ENCODE measurements at places on chromosomes 7 and 10.

DNA sequence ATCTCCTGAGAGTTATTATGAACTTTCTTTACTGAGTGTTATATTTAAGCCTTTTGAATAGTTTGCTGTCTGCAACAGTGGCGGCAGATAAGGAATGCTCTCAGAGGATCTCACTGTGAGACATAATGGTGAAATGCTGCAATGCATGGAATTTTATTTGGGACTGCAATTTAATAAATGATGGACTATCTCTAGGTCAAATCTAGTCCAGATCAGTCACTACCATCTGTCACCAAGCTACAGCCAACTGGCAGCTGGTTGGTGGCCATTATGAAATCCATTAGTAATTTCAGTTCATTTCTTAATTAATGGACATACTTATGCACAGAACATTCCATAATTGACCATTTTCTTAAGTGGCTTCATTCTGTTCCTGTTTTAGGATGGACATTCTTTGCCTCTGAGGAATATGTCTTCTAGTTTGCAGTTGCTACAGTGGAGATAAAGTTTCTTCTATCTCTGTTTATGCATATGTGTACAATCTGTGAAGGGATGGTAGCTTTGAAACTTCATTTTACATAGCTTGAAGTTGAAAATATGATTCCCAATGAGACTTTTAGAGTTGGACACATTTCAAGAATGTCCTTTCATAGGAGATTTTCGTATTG, 586.6 kb downstream of the SUGCT start:
- DNase-seq = no peak

- DNase-seq = no peak
Measured at GRCh38 chr10:36819781-36820180, 305.6 kb upstream of the ANKRD30A start.

GRCh38 chr10:79487296-79488194, 24.8 kb upstream of the EIF5AL1 start:
- peak; percentile 20 for DNase-seq

DNA sequence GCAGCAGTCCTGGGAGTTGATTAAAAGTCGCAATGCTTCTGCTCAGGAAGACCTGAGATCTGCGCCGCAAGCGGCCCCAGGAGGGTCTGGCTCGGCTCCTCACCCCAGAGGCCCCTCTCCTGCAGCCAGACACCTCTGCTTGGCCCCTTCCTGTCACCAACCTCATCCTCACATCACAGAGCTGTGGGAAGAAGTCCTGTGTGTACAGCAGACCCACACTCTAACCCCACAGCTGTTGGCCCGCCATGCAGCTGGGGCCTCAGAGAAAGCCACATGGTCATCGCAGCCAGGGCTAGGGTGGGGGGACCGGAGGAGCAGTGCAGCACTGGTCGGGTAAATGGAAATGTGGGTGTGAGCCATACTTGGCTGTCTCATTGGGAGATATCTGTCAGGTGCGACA, 97.7 kb downstream of the RGS10 start:
- no peak for DNase-seq

GRCh38 chr10:84291384-84291783, 37.0 kb upstream of the CCSER2 start:
- no peak for DNase-seq

GRCh38 chr10:123272171-123272570, 118.0 kb downstream of the BUB3 start:
- peak; percentile 10 for DNase-seq

- DNase-seq = no peak
Measured at GRCh38 chr7:45593877-45594276, 19.7 kb downstream of the ADCY1 start.

- DNase-seq = no peak
Measured at GRCh38 chr10:114246679-114247305, 7.7 kb downstream of the VWA2 start.

Data from CD4-positive, alpha-beta T cell treated with Interleukin-1 beta for 1 hour (primary cell).